ENCODE measurements at places on chromosomes 16 and 17.

DNA sequence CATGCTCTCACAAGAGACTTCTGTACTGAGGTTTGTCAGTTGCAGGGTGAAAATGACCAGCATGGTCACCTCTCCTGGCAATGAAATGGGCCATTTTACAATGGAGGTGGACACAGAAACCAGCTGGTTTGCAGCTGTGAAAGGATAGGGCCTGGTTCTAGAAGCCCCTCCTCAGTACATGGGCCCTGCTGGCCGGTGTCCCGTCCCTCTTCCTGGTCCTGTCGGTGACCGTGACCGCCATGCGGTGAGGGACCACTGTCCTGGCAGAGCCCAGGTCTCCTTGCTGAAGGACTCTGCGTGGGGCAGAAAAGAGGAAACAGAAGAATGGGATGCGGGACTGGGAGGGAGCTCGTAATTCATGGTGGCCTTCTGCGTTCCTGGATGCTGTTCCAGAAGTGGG, 76.0 kb upstream of the ZNF423 start:
- no peak for DNase-seq

DNA sequence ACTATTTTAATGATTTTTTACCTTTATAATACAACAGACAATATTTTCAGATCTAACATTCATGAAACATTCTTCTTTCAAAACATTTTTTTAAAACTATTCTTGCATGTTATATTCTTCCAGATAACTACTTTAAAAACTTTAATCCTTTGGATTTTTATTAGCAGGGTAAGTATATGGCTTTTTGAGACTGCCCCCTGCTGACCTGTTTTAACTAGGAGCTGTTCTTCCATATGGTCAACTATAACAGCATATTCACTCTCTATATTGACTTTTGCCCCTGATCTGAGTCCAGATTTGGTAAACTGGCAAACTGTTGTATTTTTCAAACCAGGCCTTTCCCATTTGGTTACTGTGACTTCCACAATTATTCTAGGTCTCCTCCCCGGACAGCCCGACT, 16.5 kb downstream of the ZNF18 start:
- no peak for DNase-seq

DNA sequence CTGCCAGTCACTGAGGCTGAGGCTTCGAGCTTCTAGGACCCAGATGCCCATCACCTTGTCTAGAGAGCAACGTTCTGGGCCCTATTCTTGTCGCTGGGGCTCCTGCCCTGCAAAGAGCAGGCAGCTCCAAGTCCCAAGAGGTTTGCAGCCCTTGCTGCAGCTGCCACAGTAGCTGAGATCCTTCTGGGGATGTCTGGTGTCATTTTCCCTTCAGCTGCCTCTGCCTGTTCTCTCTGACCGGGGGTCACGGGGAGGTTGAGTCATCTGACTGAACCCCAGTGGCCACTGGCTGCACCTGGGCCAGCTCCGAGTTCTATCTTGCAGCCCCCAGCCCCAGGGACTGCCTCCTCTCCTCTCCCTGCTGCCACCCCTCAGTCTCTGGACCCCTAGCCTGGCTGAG, 4.9 kb downstream of the WSCD1 start:
- no peak for DNase-seq

DNA sequence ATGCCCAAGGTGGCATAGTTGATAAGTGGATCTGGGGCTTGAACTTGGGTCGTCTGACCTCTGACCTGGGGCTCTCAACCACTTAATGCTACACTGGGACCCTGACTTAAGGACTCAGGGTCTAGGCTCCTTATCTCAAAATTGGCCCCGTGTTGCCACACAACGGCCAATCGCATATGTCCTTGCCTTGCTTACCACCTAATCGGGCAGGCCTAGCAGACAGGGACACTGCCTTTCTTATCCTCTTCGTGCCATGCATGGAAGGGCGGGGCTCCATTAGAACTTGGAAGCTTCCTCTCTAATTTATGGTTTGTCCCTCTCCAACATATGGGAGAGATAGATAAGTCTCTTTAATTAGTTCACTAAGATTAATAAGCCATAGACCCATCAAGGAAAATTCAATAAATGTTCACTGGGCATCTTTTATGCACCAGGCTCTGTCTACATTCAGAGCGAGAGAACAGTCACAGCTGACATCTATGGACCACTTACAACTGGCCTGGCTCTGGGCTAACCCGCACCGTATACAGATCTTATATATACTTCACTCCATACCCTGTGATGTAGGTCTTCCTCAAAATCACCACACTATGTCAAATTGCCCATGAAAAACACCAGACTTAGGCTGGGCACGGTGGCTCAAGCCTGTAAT, 35.1 kb downstream of the CDH1 start:
- no peak for DNase-seq

DNA sequence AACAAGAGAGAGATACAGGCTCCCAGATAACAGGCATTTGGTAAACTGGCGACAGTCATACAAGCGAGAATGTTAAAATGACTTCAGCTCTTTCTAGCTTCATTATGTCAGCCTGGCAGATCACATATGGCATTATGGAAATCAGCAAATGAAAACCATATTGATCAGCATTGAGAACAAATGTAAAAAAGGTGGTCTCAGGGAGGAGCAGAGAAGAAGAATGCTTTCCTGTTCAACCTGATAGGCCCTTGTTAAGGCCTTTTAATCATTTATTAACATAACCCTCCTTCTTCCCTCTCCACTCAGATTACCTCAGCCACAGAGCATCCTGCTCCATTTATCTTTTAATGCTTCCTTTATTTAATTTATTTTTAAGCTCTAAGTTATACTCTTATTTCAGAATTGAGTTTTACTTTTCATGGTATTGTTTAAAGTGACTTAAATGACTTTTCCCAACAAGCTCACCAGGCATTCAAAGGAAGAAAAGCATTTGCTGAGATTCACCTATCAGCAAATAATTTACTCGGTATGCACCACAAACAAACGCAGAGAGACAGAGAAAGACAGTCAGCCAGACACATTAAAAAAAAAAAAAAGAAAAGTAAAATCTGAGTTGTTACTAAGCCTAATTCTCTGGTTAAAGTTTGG, 243.9 kb upstream of the TBX2 start:
- DNase-seq, result no peak

GRCh38 chr17:60792250-60792898, 114.7 kb downstream of the BCAS3 start:
- no peak for DNase-seq

GRCh38 chr16:17358355-17358754, 112.4 kb downstream of the XYLT1 start:
- DNase-seq, result no peak

GRCh38 chr17:38557836-38558727, 47.7 kb downstream of the SRCIN1 start:
- DNase-seq, result peak; percentile 58

All from activated CD8-positive, alpha-beta memory T cell treated with anti-CD3 and anti-CD28 coated beads for 1 hour (primary cell).